Amniotic stem cell (primary cell): ENCODE measurements at places on chromosomes 5 and 9.

- DNase-seq = no peak
Observed at GRCh38 chr5:134561871-134562296, 36.4 kb downstream of the JADE2 start.

GRCh38 chr5:142590451-142591231 lies 95.2 kb downstream of the FGF1 start:
- DNase-seq = no peak

DNA sequence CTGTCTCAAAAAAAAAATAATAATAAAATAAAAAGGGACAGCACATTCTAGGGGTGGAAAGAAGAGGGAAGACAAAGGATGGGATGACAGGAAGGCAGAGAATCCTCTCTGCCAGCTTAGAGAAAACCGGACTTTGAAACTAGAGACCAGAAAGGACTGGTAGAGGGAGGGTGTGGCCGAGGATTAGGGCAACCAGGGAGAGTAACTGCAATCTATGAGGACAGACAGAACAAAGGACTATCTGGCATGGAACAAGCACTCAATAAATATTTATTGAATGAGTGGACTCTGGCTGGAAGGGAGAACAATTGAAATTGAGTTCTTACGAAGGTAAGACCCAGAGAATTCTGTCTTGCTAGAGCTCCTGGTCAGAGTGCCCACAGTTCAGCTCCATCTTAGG lies 2.4 kb downstream of the GBA2 start:
- no peak for DNase-seq

GRCh38 chr9:103625161-103625804 lies 468.8 kb upstream of the SMC2 start:
- no peak for DNase-seq

DNA sequence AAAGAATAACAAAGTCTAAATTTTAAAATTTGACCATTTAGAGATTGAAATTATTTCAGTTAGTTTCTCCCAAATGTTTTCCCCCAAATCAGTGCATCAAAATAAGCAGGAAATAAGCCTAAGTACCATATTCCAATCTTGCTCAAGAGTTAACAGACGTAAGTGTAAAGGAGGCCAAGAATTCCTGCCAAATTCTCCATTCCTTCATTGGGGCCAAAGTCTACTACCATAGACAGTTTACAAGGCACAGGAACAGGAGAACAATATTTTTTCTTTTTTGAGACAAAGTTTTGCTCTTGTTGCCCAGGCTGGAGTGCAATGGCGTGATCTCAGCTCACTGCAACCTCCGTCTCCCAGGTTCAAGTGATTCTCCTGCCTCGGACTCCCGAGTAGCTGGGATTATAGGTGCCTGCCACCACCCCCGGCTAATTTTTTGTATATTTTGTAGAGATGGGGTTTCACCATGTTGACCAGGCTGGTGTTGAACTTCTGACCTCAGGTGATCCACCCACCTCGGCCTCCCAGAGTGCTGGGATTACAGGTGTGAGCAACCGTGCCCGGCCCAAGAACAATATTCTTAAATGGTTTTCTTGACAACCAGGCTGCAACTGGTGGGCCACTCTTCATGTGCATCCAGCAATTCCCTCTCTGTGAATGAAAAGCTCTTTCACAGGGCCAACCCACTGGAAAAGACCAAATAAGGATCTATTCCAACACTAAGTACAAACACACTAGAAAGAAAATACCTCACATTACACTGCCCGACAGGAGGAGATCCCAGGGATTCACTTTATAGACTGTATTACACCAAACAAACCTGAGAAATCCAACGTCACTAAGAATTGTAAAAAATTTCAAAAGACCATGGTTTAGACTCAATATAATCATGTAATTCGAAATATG lies 127.7 kb downstream of the MAPKAP1 start:
- no peak for DNase-seq

- no peak for DNase-seq
Observed at GRCh38 chr9:78707481-78707991, 410.6 kb downstream of the PSAT1 start.

DNA sequence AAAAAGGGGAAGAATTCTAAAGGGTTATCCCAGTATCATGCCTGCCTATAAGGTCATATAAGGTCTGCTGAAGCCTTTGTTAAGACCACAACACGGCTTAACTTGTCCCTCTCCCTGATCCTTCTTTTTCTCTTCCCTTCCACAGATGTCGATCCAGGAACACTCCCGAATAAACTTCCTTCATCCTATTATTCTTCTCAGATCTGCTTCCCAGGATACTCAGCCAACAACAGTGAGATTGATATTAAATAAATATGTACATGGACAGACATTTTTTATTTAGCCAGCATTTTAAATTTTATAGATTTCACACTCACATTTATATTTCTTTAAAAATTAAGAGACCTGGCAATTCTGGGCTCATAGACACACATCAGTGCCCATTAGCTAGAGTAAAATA lies 44.1 kb downstream of the DPYSL3 start:
- no peak for DNase-seq

DNA sequence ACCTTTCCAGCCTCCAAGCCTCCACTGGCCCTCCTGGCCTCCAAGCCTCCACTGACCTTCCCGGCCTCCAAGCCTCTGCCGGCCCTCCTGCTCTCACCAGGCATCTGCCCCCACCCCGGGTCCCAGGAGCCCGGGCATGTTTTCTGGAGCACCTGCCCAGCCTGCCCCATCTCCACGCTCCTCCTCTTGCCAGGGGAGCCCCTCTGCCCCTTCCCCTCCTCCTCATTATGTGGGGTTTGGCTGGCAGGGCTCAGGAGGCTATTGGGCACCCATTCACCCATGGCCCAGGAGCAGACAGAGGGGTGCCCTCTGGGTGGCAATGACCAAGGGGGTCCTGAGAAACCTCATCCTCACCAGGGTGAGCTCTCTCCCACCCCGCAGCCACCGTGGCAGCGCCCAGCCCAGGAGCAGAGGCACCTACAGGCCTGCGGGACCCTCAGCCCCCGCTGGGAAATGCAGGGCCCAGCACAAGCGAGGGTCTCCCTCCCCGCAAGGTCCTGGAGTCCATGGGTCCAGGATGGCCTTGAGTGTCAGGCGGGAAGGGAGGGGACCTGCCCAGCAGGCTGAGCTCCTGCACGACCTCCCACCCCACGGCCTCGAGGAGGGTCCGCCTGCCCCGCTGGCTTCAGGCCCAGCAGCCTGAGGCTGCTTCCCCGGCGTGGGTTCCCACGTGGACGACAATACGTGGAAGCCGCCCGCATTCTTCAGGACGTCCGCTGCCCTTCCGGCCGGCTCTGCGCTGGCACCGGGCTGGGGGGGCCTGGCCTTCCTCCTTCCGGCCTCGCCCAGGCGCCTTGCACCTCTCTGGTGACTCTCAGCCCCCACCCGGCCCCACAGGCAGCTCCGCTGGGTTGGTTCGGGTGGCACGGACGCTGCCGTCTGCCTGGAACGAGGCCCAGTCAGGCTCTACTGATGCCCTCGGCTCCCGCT lies 51.4 kb upstream of the NRARP start:
- DNase-seq = no peak

DNA sequence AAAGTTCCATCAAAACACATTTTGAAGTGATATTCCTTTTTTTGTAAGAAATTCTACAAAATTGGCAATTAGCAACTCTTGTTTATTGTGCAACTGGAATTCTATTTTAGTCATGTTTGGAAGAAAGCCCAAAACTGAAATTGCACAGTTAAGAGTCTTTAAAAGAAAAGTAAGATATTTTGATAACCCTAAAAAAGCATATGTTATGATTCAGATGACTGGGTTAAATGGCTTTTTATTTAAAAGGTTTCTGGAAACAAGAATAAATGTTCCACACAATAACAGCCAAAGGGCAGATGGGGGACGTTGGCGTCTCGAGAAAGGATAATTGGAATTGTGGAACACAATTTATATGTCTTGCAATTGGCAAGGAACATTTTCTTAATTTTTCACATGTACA lies 275.2 kb downstream of the CDH9 start:
- DNase-seq = no peak

DNA sequence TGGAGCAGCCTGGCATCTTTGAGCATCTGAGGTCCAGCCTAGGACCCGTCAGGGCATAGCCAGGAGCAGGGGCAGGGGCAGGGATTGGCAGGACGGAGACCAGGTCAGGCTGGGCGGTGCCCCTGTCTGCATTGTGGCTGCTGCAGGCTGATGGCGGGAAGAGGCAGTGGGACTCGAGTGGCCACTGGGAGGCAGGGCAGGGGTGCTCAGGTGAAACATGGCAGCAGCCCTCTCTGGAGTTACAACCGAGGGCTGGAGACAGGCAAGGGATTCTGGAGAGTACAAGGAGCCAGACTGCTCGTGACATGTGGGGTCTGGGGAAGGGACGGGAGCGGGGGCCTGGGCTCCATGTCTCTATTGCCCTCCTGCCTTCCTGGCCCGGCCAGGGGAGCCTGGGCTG lies 97.4 kb upstream of the RAPGEF1 start:
- DNase-seq = no peak

GRCh38 chr5:172410160-172410559 lies 44.2 kb downstream of the SH3PXD2B start:
- no peak for DNase-seq

- no peak for DNase-seq
Observed at GRCh38 chr9:131624636-131625507, 79.5 kb downstream of the PRRT1B start.

GRCh38 chr9:108889649-108890067 lies 27.6 kb downstream of the ACTL7A start:
- no peak for DNase-seq

GRCh38 chr5:180367300-180367699 lies 14.2 kb upstream of the GFPT2 start:
- no peak for DNase-seq

GRCh38 chr9:113298311-113298710 lies 4.9 kb downstream of the RNF183 start:
- DNase-seq = no peak

- no peak for DNase-seq
Observed at GRCh38 chr5:135592312-135593045, 13.7 kb upstream of the CXCL14 start.

- no peak for DNase-seq
Observed at GRCh38 chr9:106075236-106075959, 381.1 kb downstream of the TMEM38B start.

- no peak for DNase-seq
Observed at GRCh38 chr5:109917154-109917546, 227.4 kb downstream of the MAN2A1 start.

- DNase-seq = no peak
Observed at GRCh38 chr9:129402371-129402739, 218.5 kb downstream of the C9orf50 start.

- no peak for DNase-seq
Observed at GRCh38 chr5:180525399-180525798, 31.2 kb downstream of the CNOT6 start.
